NCI-H2171 (cell line): ENCODE measurements at places on chromosomes 16 and 17.

DNA sequence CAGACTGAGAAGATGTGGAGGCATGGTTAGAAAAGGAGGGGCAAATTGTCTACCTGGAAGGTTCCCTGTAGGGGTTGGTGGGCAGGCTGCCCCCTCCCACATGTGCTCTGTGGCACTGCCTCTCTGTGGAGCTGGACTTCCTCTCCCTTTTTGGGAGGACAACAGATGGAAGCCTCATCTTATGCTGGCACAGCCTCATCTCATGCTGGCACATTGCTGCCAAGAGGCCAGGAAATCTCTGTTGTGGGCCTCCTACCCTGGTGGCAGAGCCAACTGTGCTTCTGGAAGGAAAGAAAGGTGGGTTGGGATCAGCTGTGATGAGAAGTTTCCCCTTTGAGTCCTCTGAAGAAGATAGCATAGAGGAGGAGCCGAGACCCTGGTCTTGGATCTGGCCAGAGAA lies 19.7 kb upstream of the BRD7 start:
- no peak for DNase-seq

GRCh38 chr16:55176901-55177300 lies 147.1 kb upstream of the IRX6 start:
- DNase-seq = no peak

GRCh38 chr17:61363601-61364462 lies 35.8 kb upstream of the TBX2 start:
- DNase-seq = no peak

- DNase-seq = no peak
Measured at GRCh38 chr16:85137323-85138072, 25.2 kb upstream of the CIBAR2 start.

DNA sequence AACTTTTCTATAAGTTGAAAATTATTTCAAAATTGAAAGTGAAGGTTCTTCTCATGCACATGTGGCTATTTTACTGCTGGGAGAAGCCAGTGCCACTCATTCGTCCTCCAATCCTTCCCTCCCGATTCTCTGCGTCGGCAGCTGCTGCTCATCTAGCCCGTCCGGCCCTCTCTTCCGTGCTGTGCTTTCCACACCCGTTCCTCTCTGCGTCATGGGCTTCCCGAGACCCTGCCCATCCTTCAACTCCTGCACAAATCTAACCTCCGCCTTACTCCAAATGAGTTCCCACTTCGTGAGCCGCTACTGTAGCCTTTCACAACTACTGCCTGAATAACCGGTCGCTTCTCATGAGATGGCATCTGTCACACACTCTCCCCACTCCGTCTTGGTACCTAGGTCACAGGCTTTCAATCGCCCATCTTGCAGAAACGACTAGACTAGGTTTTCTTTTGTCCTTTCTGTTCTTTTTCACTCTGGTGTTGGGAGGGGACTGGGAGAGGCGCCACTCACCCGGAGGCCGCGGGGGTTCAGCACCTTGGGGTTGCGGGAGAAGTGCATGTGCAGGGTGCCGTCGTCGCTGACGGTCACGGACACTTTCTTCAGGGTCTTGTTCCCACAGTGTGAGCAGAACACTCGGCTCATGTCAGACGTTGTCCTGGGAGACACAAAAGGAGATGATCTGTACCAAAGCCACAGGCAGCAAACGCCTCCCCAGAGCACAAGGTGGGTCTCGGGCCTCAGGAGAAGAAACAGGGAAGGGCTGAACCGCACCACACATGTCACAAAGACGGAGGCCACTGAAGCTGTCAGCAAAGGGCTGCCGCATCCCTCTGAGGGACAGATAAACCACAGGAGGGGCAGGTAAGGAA lies 10.1 kb downstream of the NOB1 start:
- DNase-seq = no peak

DNA sequence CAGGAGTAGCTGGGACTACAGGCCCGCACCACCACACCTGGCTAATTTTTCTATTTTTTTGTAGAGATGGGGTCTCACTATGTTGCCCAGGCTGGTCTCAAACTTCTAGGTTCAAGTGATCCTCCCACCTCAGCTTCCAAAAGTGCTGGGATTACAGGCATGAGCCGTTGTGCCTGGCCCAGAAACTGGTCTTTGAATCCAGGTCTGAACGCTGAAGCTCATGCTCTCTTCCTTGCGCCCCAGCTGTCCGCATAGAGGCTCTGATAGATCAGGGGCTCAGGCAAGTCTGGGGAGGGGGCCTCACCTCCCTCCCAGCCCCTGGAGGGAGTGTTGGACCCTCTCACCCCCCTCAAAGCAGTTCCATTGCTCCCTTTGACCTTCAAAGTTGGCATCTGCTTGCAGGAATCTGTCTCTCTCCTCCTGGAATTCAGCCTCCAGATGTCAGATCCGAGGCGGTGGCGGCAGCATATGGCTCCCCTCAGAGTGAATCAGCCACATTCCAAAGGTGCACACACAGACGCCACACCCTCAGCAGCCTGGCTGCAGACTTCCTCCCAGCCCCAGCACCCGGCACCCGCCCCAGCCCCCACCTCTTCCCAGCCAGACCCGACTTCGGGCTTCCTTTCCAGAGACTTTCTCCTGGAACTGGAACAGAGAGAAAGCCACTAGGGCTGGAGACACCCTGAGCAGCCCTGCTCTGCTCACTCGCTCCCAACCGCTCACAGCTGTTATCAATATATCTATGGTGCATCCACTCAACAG lies 16.9 kb upstream of the GLIS2 start:
- DNase-seq = peak; percentile 71

DNA sequence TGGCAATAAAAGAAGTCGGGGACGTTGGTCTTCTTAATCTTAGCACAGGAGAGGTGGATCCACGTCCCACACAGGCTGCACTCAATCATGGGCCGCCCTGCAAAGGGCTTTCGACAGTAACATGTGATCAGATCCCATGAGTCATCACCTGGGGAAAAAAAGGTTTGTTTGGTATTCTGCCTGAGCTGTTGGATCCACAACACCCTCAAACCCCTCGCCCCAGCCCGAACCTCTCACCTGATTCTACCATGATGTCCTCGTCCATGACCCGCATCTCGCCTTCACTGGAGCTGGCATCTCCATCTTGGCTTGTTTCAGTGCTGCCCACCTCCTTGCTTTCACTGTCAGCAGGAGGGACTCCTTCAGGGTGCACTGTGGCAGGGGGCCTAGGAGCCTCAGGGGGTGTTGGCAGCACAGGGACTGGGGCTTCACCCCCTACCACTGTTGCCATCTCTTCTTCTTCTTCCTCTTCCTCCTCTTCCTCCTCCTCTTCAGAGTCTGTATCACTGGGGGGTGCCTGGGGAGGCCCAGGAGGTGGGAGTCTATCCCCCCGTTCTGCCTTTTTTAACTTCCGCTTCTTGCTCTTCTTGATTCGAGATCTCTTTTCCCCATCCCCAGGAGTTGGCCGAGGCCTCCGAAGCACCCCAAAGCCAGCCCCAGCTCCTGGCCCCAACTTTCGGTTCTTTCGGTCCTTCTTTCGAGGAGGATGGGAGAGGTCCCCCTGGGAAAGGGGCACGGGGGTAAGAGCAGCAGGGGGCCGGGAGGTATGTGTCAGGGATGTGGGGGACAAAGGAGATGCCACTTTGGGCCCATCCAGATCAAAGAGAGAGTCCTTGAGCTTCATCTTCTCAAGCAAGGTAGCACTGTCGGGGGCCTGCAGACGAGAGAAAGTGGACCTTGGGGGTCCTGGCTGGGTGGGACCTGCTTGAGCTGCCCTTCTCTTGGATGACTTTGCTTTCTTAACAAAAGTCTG lies 1.7 kb upstream of the DVL2 start:
- DNase-seq = no peak

- no peak for DNase-seq
Measured at GRCh38 chr17:38898291-38898679, 27.1 kb upstream of the LASP1NB start.
